ENCODE measurements at places on chromosomes 1 and 21.

DNA sequence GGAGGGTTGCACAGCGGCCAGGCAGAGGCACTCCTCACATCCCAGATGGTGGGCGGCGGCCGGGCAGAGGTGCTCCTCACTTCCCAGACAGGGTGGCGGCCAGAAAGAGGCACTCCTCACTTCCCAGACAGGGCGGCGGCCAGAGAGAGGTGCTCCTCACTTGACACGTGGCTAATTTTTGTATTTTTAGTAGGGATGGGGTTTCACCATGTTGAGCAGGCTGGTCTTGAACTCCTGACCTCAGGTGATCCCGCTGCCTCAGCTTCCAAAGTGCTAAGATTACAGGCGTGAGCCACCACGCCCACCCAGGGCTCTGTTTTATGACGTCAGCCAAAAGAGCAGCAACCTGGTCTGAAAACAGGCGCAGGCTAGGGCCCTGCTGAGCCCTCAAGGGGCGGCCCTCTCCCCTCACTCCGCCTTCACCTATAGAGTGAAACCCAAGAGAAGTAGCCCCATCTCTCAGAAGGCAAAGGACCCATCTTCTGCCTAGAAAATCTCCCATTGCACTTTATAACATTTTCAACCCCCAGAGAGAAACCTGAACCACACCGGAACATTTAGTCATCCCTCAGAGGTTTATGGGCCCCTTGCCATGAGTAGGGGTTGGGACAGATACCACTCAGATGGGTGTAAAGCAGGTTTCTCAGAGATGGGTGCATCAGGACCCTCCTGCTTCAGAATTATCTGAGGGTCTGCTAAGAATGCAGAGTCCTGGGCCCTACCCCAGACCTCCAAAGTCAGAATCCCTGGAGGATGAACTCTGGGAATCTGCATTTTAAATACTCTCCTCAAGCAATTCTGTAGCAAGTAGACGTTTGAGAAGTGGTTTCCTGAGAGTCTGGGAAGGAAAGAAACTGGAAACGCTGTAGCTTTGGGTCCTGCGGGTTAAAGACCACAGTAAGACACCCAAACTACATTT lies 40.8 kb downstream of the CDK18 start:
- DNase-seq = no peak

DNA sequence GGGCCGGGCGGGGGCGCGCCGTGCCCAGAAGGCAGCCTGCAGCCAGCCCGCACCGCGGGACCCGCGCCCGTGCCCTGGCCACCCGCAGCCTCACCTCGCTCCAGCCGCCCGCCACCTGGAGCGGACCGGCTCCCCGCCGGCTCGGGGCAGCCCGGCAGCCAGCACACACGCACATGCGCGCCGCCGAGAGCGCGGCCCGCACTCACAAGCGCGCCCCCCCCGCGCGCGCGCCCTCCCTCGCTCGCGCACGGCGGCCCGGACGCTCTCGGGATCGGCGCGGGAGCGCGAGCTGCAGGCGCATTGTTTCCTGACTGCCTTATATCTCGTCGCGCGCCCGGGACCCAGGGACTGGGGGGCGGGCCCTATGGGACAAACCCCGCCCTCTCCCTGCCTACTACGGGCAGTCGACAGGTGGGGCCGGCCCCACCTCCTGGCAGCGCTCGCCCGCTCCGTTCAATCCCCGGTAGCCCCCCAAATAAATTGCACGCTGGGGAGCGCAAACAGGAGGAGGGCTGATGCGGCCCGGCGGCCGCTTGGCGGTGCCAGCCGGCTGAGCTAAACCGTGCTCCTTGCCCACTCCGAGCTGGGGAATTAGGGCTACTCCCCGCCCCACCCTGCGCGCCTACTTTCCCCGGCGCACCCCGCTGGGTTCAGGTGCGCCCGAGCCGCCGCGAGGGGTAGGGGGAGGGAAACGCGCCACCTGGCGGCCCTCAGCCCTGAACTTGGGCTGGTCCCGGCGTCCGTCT lies at the start of gene MYCL:
TSS of gene MYCL (minus strand) at position 204 of the 746 bp plus-strand sequence. CDS start 483 bp downstream, outside the sequence.
- peak; percentile 29 for DNase-seq

- no peak for DNase-seq
Measured at GRCh38 chr1:153616917-153617311, 789 bp upstream of the S100A14 start.

DNA sequence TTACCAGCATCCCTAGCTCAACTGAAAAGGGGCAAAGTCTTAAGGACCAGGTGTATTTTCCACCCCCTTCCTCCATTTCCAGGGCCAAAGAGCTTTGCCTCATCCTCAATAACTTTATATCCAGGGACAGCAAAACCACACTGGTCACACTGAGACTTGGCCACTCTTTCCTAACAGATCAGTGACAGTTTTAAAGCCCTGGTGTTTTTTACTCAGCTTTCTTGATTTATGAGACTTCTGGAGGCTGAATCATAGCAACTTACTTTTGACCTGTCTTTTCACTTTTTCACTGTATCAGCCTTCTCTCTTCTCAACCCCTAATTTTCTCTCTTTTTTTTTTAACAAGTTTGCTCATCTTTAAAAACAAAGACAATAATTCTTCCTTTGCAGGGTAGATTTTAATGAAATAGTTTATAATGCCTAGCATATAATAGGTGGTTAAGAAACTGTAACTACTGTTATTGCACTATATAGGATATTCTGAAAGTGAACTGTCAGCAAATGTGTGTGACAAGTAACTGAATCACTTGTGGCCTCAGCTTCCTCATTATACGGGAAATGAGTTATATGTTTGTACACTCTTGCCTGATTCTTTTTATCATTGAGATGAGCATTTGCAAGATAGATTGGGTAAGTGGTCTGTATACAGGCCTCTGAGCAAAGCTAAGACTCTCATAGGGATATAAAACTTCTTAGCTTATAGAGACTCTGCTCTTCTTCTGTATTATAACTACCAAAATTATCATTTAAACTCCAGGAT lies 19.7 kb upstream of the DYNLT5 start:
- DNase-seq = no peak

GRCh38 chr1:76314730-76315129 lies 240.2 kb downstream of the ST6GALNAC3 start:
- no peak for DNase-seq
